ENCODE measurements at places on chromosomes 7 and 10.

DNA sequence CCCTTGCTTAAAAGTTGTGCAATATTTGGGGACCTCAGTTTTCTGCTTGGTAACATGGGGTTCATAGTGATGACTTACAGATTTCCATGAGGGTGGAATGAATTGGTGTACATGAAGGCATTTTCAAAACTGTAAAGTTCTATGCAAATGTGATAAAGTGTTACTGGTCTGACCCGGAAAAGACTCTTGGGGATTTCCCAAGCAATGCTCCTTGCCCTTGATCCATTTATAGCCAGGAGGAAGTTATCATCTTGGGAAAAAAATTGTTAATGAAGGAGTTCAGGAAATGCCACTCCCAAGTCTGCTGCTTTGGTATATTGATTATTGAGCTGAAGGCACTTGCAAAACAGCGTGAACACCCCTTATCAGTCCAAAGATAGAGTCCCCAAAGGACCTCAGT is 96.3 kb upstream of the ZPBP start:
- no peak for DNase-seq

DNA sequence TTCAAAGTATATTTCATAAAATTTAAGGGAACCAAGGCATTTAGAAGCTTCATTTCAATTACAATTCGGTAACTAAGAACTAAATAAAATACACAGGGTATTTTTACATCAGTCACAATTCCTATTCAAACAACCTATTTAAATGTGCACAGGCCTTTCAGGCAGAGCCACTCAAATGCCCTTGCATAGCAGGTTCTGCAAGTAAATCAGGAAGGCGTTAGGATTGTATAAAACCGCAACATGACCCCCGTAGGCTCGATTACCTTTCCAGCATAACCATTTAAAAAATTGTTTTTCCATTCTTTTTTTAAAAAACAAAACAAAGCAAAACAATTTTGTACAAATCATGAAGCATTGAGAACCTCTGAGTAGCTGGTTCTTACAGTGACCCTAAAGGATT is 289.9 kb upstream of the SP8 start:
- DNase-seq = no peak

GRCh38 chr10:35336084-35336831 is at the start of gene CCNY:
CCNY (plus strand) TSS chr10:35336509; CDS start chr10:35337054, 545 bp downstream.
- DNase-seq = peak; percentile 83

DNA sequence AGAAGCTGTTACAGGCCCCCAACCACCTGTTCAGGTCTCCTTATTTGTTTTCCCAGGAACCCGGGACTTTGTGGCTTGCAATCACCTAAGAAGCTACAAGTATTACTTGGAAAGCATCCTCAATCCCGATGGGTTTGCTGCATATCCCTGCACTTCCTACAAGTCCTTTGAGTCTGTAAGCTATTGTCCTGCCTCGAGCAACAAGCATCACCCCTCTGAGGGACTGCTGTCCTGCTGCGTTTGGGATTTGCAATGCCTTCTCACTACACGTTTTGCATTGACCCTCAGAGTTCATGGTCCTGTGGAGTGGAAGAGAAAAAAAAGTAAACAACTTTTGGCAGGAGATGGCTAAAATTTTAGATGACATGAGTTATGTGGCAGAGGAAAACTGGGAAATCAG is 9.2 kb downstream of the PNLIPRP1 start:
- no peak for DNase-seq

- DNase-seq = peak; percentile 11
Observed at GRCh38 chr10:97016728-97017473, 168.9 kb downstream of the SLIT1 start.

- no peak for DNase-seq
Observed at GRCh38 chr10:13890233-13891127, 303.7 kb downstream of the PRPF18 start.

DNA sequence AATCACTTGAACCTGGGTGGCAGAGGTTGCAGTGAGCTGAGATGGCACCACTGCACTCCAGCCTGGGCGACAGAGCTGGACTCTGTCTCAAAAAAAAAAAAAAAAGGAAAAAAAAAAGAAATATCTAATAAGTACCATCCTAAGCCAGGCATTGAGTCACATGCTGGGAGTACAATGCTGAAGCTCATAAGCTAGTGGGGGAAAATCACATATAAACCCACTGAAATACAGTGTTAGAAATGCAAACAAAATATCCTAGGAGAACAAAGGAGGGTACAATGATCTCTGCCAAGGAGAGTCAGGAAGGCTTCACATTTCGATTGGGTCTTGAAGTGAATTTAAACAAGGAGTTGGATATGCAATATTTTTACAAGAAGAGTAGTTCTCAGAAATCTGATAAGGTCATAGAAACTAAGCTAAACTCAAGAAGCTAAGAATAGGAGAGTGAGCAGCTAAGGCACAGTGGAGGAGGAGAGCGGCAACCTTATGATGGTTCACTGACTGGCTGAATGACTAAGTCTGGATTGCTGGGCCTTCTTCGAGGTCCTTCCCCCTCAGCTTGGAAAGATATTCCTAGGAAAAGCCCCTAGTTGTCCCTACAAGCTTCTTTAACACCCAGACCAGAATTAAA is 115.5 kb downstream of the PHTF2 start:
- no peak for DNase-seq

DNA sequence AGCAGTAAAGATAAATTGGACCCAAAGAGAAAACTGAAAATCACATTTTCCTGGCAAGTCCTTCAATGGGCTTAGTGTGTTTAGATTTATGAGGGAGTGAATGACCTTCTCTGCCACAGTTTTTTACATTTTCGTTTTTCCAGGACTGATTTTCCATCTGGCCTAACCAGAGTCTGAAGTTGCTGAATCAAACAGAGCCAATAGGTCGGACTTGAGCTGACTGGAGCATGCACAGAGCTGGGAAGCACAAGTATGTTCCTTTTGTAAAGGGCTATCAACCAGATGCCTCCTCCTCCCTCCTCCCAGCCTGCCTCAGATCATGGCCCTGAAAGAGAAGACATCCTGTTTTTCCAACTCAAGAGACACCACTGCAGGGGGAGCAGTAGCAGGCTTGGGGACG is 126.0 kb upstream of the ANKRD1 start:
- no peak for DNase-seq

All from activated T-cell treated with anti-CD3 and anti-CD28 coated beads, Interleukin-2, amount 50 U/mL, for 1 hour (primary cell).